Right renal pelvis (tissue), 4 donors: ENCODE measurements at places on chromosomes 1 and 21. TPM values are rescaled to one million over a fixed set of nuclear protein-coding genes. Genes with fewer than 3 reads are reported as not detected.

The TAF5L gene
- 17.3 TPM for polyA plus RNA-seq

The DUSP23 gene
- 41.3 TPM for polyA plus RNA-seq

The CYP4Z1 gene
- polyA plus RNA-seq, result 0.23 TPM

The CHODL gene
- polyA plus RNA-seq, result 38.5 TPM

The HMGN1 gene
- 771 TPM for polyA plus RNA-seq

The RUNX1 gene
- polyA plus RNA-seq, result 2.6 TPM

The HLCS gene
- polyA plus RNA-seq, result 17.7 TPM

The LCE2A gene
- polyA plus RNA-seq, result not detected

The OR11L1 gene
- polyA plus RNA-seq, result not detected

The SHISA4 gene
- polyA plus RNA-seq, result 15.6 TPM

The SPRR1A gene
- polyA plus RNA-seq, result 0.21 TPM

The ZNF593OS gene
- polyA plus RNA-seq, result 0.61 TPM

The MYOC gene
- 0.08 TPM for polyA plus RNA-seq

The TTC4 gene
- 30.1 TPM for polyA plus RNA-seq

The TFB2M gene
- polyA plus RNA-seq, result 21.8 TPM

The OLIG2 gene
- polyA plus RNA-seq, result not detected

The SPRR1B gene
- polyA plus RNA-seq, result not detected

The TMEM51 gene
- polyA plus RNA-seq, result 19.1 TPM

The HUNK gene
- polyA plus RNA-seq, result 18.0 TPM

The NR1I3 gene
- polyA plus RNA-seq, result 3.9 TPM

The ZNF695 gene
- 3.8 TPM for polyA plus RNA-seq

The MAP3K21 gene
- 31.5 TPM for polyA plus RNA-seq

The BATF3 gene
- 1.2 TPM for polyA plus RNA-seq

The IL6R gene
- polyA plus RNA-seq, result 8.1 TPM

The CLCA2 gene
- polyA plus RNA-seq, result 0.07 TPM

The NBPF20 gene
- polyA plus RNA-seq, result 2.4 TPM

The B3GALT5 gene
- polyA plus RNA-seq, result 1.4 TPM

The SH3BGRL3 gene
- 120 TPM for polyA plus RNA-seq

The ADAMTS5 gene
- polyA plus RNA-seq, result 24.7 TPM

The AMY1B gene
- not detected for polyA plus RNA-seq

The COL9A2 gene
- 24.4 TPM for polyA plus RNA-seq

The CDC42BPA gene
- 44.6 TPM for polyA plus RNA-seq
